ENCODE measurements at places on chromosomes 12 and 14.

- DNase-seq = no peak
These were observed 4.2 kb upstream of the CLECL1 start for GRCh38 chr12:9736936-9737705.

DNA sequence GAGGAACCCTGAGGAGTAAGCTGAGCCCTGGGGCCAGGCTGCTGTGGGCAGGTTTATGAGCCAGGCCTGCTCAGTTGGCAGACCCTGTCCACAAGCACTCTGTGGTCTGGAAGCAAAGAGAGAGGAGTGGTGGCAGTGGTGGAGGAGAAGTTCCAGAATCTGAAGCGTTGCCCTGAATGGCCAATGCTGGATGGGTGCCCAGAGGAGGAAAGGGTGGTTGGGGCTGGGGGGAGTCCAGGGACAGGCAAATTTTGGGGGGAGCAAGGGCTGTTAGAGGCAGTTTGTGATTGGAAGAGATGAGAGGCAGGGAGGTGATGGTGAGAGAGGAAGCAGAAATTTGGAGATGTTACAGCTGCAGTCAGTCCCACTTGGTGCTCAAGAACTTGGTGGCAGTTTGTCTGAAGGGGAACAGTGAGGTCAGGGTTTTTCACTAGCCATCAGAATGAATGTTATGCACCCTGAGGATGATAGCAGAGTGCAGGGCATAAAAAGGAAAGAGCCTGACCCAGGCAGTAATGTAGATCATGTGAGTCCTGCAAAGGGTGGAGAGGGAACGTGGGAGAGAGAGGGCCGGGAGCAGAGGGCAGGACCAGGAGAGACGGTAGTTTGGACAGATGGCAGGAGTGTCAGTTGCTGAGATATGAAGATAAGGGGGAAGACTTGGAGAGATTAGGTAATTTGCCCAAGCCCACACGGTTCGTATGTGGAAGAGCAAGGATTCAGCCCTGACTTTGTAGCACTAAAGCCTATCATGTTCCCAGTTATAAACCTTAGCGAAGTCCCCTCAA lies 51.2 kb downstream of the GALNT8 start:
- no peak for DNase-seq

- DNase-seq = no peak
These were observed 444.6 kb upstream of the DCN start for GRCh38 chr12:91627225-91627624.

GRCh38 chr12:106601031-106601430 lies 18.2 kb downstream of the RFX4 start:
- no peak for DNase-seq

- no peak for DNase-seq
These were observed 74.0 kb downstream of the TSPAN9 start for GRCh38 chr12:3150931-3151835.

GRCh38 chr14:86838363-86838762 lies 1154.6 kb downstream of the GALC start:
- no peak for DNase-seq

- DNase-seq = no peak
These were observed 304.1 kb downstream of the ITPR2 start for GRCh38 chr12:26528943-26529342.

GRCh38 chr12:109594556-109595317 lies 21.1 kb downstream of the MVK start:
- DNase-seq = peak; percentile 83

DNA sequence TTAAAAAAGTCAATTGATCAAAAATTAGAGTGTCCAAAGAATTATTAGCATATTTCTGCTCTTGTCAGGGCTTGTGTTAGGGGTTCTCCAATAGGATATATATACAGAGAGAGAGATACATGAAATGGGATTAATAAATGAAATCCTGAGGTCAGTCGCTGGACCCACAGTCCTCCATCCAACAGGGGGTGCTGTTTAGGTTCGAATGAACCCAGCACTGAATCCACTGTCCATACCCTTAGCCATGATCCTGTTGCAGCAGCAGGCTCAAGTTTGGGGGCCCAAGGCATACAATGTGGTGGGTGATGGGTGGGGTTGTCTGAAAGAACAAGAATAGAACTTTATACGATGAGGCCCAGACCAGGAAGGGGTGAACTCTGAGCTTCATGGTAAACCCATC lies 780 bp upstream of the MYO1H start:
- no peak for DNase-seq

GRCh38 chr12:106188256-106188655 lies 49.5 kb upstream of the NUAK1 start:
- no peak for DNase-seq

- DNase-seq = no peak
These were observed 44.3 kb downstream of the SPRING1 start for GRCh38 chr12:116693286-116694227.

DNA sequence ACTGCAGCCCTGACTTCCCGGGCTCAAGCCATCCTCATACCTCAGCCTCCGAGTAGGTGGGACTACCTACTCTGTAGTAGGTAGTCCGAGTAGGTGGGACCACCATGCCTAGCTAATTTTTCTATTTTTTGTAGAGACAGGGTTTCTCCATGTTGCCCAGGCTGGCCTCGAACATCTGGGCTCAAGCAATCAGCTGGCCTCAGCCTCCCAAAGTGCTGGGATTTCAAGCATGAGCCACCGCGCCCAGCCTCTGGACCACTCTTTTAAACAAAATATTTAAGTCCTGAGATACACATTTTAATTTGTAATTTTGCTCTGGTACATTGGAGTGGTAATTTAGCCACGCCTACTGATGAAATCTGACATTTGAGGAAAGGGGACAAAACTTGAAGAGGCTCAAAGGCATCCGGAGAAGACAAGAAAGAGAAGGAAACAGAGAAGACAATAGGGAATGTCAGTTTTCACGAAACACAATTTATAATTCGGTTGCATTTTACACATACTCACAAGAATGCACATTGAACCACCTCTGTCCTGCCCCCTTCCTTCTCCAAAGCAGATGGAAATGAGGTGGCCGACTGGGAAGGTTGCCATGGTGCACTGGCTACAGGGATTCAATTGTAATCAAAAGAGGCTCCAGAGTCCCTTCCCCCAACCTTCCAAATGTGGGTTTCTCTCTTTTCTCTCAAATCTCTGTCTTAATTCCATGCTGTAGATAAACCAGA lies 9.7 kb upstream of the TUBA1A start:
- peak; percentile 69 for DNase-seq

DNA sequence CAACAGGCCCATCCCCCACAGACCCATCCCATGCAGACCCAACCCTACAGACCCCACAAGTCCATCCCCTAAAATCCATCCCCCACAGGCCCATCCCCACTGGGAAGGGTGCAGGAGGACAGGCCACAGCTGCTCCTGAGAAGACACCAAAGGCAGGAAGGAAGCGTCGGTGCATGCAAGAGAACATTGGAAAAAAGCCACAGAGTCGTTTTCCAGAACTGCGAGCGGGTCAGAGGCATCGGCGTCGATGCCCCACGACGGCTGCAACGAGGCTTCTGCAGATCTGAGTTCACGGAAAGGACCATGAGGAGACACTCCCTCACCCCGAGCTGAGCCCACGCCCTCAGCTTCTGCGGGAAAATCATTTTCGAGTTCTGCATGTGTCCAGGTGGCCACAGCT lies 59.6 kb upstream of the GALNT9 start:
- DNase-seq = no peak

GRCh38 chr14:62462988-62463387 lies 582.3 kb downstream of the KCNH5 start:
- DNase-seq = no peak

DNA sequence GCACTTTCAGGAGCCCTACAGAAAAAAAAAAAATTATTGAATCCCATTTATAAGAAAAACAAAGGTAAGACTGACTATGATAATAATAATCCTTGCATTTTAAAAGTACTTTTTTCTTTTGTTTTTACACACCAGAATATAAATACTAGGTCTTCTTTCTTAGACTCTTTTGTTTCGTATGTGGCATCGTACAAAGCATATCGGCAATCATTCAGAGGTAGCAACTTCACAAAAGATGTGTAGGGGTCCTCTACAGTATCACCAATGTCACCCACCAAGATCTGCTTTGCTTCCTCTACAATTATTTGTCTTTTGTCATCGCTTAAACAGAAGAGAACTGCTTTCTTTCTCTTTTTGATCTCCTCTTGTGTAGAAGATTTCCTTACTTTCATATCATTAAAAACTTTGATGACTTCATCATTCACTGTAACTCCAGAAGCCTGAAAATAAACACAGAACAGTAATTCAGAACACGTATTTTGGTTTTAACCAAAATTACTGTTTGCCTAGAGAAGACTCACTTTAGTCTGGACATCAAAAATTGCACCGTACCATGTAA lies 1.2 kb downstream of the CFL2 start:
- DNase-seq = no peak

Measured in cerebellar cortex (tissue), 1 donor.